ENCODE measurements at places on chromosomes 4 and X.

DNA sequence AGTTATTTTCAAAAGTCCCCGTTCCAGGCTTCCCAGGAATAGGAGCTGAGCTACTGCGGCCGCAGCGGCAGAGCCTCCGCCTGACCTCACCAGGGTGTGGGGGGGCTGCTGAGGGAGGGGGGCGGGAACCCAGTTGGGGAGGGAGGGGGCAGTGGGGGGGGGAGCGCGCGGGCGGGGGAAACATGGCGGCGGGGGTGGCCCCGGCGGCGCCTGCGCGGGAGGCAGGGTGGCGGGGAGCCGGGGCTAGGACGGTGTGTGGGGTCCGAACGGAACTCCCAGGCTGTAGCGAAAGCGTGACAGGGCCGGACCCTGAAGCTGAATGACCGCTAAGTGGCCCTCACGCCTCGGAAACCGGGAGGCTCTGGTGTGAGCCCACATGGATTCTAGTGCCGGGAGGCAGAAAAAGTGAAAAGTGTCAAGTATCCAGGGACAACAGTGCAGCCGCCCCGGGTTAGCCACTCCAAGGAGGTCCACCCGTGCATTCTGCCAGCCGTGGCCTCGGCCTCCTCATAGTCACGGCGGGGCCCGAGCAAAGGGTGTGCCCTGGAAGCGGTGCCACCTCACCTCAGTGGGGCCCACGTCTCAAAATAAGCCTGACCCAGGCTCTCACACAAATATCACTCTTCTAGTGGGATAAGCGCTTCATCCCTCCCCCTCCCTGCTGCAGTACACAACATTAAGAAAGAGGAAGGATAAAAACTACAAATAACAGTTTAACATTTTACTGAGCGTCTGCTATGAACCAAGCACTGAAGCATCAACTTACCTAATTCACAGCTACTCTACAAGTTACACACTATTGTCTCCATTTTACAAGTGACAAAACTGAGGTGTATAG, at the start of gene KLHL13:
Gene KLHL13 (minus strand): TSS at position 98 of the 838 bp plus-strand sequence. CDS start 88,337 bp downstream, outside the sequence.
- no peak for DNase-seq

GRCh38 chr4:81914623-81915022, 442.9 kb upstream of the RASGEF1B start:
- DNase-seq: no peak

GRCh38 chrX:45164021-45164621, 36.6 kb downstream of the DIPK2B start:
- DNase-seq: no peak

DNA sequence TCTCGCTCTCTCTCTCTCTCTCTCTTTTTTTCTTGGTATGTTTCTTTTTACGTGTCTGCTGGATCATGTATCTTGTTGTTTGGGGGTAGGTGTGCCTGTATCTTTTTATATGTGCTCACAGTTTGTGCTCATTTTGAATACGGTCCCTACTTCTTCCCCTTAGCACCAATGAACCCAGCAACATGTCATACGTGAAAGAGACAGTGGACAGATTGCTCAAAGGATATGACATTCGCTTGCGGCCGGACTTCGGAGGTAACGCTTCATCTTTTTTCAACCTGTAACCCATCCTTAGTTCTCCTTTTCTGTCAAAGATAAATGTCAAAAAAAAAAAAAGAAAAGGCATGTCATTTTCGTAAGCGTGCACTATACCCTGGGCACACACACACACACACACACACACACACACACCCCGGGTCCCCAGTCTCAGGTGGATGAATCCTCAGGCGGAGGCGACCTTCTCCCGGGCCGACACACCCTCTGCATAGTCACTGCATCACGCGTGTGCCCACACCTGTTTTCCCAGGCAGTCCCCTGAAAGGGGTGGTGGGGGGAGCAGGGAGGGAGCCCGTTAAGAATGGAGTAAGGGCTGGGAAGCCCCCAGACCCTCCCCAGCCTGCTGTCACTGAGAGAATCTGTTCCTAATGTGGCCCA, 511 bp downstream of the GABRB1 start:
- no peak for DNase-seq

DNA sequence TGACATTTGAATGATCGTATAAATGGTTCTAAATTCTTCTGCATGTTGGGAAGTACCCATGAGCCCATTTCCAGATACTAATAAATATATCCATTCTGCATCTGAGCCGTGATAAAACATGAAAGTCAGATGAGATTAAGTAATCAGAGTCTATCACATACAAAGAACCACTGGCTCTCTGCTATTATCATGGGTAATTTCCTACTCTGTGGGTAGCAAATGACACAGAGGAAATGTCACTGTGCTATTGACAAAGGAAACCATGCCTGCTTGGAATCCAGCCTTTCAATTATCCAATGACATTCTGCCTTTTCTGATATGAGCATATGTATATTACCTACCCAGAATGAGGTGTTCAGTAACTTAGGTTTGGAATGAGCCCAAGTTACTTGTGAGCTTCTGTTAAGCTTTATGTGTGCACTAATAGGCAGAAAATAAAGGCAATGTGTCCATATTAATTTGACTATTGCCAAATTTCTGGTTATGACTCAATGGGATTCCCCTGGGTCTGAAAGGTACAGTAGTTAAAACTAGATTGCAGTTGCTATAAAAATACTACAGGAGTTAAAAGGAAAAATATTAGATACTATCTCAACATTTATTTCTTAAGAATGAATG, 238.7 kb upstream of the KCNIP4 start:
- no peak for DNase-seq

DNA sequence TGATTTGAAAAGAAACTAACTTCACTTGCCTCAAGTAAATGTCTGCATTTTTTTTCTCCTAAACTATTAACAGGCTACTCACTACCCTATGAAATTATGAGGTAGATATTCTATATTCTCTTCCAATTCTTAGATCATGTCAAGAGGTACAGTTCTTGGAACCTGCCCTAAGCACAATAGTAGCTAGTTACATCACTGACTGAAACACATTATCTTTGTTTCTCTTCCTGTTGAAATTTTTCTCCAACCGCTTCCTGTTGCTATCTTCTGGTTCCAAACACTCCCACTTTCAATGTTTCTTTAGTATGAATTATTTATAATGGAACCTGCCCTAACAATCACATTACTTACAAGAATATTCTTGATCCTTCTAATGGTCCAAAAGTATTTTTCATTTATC, 5.0 kb upstream of the BANK1 start:
- DNase-seq: no peak

- no peak for DNase-seq
These were observed 508.7 kb downstream of the TRIML1 start for GRCh38 chr4:188647820-188648370.

- no peak for DNase-seq
These were observed 329.7 kb downstream of the FBXW7 start for GRCh38 chr4:152206185-152206584.

DNA sequence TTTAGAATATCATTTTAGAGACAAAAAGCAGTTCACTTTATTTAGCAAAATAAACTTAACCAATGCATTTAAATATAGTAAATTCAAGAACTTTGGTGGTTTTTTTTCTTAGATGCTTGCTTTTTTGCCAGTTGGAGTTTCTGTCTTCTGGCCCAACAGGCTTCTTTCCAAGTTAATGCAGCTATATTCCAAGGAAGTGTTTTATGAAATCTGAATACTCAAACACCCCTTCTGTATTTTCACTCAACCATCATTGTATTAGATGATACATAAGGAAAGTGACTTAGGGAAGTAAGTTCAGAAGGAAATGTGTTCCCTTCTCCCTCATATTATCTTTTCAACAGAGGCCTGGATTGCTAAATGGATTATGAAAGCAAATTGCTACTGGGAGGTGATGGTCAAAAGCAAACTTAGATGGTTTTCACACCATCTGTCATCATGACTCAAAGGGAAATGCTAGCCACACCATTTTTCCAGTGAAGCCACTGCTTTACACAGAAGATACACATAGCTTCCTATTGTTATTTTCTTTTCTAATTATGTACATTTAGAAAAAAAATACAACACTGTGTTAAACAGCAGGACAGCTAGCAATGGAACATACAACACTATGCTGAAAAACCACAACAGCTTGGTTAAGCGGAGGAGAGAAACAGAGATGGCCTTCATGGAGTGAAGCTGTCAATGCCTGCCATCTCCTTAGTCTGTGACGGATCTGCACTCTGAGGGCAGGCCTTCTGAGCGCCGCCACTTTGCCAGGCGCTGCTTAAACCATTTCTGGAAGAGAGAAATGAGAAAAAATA, 32.9 kb downstream of the HOPX start:
- DNase-seq: no peak

DNA sequence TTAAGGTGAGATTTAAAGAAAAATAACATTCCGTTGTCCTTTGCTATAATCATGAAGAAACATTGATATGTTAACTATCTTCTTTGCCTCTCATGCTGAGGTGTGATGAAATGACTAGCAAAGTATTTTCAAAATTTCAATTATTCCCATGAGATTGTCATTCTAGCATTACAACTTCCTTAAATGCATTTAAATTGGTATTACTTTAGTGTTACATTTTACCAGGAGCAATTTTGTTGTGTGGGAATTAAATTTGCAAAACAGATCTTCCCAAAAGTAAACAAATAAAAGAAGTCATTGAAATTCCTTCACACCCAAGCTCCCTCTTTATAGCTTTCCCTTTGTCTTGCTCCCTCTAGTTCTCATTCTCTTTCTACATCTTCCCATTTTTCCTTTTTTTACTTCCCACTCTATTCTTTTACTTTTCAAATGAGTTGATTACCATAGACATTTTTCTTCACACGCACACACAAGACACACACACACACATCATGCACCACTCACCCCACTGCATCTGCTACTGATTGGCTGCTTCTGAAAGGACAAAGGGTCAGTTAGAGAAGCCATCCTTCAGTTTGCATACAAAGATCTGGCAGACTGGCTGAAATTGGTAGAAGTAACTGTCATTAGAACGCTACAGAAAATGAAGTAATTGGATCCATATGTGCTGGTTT, 10.0 kb upstream of the APELA start:
- DNase-seq: no peak

GRCh38 chr4:158624889-158625478, 46.7 kb downstream of the C4orf46 start:
- peak; percentile 24 for DNase-seq

DNA sequence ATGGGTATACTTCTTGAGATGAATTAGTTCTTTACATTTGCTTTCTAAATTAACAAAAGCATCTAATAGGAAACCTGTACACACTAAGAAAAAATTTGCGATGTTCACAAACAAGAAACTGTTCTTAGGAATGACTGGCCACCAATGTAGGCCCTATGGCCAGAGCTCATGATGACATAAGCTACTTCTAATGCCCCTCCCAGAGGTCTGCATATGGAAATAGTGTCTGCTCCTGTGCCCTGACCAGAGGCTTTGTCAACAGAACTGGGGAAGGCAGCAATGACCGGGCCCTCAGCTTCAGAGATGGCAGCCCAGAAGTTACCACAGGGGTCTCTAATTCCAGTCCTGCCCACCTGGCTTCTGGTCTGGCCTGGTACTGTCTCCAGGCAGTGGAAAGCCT, 15.0 kb upstream of the BCLAF3 start:
- DNase-seq: no peak

- no peak for DNase-seq
These were observed 2.3 kb upstream of the METTL14 start for GRCh38 chr4:118682928-118683327.

GRCh38 chr4:156888762-156889161, 82.8 kb downstream of the PDGFC start:
- no peak for DNase-seq

DNA sequence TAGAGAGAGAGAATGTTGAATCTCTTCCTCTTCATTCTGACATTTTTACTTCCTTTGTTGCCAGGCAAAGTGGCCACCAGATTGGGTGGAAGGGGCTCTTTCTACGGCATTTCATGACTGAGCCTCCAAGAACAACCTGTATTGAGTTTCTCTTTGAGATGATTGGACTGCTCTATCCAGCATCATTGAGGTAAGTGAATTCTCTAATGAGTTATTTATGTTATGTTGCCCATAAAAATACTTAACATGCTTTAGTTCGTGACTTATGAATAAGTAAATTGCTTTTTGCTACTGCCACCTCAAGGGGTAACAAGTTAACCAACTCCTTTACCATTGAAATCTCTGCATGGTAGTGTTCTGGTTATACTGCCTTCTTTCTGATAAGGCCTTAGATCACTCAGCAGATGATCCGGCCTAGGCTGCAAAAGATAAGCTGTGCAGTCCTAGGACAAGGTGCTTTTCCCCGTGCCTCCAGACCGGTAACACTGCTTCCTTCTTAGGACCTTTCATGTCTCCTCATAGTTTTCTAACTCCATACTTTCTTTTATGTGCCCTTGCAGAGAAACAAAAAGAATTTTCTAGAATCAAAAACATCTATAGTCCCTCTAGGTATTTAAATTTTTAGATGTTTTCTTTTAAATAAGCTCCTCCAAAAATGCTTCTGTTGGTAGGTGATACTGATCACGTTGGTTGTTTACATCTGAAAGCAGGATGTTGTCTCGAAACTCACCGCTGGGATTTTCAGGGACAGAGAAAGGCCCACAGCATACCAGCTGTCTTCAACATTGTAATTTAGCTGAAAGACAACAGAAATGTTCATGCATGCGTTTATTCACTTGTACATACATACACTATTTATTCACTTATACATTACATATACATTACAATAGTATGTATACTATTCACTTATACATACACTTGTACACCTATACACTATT, 157.1 kb upstream of the RBPJ start:
- no peak for DNase-seq

- no peak for DNase-seq
These were observed 119.9 kb downstream of the FBXW7 start for GRCh38 chr4:152415980-152416379.

- no peak for DNase-seq
These were observed 1.6 kb upstream of the IDUA start for GRCh38 chr4:985123-985830.

DNA sequence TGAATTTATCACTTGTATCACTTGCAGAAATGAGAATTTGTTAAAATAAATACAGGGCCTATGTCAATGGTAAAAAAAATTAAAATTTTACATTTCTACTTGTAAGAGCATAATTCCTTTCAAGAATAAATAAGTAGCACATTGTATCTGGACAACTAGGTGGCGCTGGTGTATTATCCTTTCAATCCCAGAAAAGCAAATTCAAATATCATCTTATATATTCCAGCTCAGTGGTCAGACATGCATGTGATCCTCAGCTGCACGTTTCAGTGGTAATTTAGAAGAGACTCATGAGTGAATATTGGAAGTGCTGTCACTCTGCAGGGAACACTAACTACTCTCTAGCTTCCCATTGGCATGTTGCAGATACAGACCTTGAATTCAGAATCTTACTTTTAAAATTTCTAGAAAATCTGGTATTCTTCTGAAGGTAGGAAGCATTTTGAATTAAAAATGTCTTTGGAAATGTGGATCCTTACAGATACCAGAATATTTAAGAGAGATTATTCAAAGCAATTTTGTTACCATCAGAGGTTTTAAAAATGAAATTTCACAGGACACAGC, 1414.7 kb upstream of the TENM3 start:
- peak; percentile 6 for DNase-seq

DNA sequence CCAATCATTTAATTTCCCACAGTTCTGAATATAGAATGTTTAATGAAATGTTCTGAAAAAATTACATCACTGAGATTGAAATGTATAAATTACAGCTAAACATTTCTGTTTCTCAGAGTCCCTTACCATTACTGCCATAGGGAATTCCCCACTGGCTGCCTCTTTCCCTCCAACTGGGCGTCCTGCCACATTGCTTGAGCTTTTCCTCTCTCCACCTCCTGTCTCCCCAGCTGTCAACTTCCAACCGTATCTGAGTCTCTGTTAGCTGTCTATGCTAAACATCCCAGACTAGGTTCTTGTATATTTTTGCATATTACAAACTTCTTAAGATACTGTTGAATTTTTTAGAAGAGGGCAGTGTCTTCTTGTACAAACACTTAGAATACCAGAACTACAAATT, 407.3 kb upstream of the SLIT2 start:
- no peak for DNase-seq
